ENCODE measurements at places on chromosomes 5 and 9. TPM values are rescaled to one million over a fixed set of nuclear protein-coding genes. Genes with fewer than 3 reads are reported as not detected.

DNA sequence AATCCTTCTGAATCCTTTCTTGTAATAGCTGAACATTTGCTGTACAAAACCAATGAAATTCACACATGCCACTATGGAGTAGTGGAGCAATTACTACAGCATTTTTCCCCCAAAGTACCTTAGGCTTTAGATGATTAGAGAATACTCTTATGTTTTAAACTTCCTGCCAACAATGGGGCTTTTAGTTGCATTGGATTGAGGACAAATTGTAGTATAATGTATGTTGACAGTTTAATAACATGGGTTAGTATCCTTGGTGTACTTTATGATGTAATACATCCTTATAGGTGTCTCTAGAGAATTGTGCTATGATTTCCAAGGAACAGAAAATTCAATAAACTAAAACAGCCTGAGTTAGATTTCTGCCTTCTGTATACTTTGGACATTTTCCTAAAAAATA is 422.7 kb upstream of the GRAMD2B start:
- no peak for DNase-seq

The NUTM2G gene
- total RNA-seq = not detected

- DNase-seq = peak; percentile 65
These were observed 556 bp downstream of the PCDHGC3 start for GRCh38 chr5:141476132-141476911.

DNA sequence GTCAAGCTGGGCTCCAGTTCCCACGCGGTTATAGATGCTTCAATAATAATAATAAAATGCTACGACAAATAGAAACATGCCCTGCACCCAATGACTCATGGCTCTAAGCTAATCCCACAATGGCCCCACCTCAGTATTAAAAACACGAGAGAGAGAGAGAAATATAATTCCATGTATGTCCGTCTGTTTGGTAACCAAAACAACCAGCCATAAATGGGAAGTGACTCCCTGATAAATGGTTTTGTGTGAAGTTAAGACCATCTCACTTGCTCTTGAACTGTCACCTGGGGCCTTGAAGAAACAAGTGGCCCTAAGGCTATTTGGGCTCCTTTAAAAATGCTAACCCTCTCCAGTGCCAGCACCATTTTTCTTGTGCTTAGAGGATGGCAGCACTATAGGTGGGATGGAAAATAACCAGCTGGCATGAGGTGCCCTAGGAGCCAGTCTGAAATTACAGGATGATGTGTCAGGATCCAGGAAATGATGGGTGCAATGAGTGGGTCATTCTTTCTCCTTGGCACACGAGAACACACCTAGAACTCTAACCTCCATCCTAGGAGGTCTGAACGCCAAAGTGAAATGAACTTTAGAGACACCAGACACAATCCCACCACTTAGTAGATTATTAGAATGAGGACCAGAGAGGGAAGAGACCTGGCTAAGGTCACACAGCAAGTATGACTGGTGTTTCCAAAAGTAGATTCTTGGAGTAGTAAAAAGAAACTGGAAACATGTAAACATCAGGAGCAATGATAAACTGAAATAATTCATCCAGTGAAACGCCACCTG is 35.7 kb upstream of the ADRB2 start:
- no peak for DNase-seq

DNA sequence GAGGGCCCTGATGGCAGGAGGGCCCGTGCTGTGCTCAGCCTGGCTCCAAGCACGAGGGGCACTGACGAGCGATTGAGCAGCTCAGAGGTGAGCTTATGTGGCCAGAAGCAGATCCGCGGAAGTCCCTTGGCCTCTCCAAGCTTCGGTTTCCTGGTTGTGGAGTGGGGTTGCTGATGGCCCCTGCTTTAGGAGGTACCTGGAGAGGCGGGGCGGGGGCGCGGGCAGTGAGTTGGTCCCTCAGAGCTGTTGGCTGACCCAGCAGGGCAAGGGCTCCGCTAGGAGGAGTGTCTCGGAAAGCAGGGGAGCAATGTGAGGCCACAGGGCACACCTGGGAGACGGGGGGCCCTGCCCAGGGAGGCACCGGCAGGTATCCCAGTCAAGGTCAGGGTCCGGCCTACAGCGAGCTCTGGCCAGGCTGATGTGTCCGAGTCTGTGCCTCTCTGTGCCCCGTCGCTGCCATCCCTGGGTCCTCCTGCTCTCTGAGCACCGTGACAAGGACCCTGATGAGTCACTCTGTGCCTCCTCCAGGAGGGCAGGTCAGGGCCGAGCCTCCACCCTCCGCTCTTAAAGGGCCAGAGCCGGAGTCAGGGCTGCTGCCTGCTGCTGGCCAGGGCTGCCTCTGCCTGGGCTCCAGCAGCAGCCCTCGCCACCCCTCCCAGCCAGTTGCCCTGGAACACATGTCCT is 14.8 kb downstream of the NCS1 start:
- peak; percentile 77 for DNase-seq

- no peak for DNase-seq
These were observed 28.0 kb downstream of the DNAJC21 start for GRCh38 chr5:34957321-34957720.

The TCF7 gene
- total RNA-seq = 3.6 TPM

DNA sequence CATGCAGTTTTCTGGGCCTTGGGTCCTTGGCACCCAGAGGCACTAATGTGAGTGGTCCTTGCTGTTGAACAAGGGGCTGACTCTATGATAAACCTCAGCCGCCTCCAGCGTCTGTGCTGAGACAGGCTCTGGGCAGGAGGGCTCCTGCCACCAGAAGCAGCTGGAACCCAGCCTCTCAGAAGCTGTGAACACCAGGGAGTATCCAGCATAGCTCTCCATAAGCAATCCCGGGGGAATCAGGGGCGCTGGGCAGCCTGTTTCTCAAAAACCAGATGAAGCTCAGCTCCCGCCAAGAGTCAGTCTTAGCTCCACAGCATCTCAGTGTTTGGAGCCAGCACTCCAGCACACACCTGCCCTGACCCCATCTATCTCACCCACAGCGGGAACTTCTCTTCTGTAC is 170.2 kb downstream of the HSPA4 start:
- no peak for DNase-seq

DNA sequence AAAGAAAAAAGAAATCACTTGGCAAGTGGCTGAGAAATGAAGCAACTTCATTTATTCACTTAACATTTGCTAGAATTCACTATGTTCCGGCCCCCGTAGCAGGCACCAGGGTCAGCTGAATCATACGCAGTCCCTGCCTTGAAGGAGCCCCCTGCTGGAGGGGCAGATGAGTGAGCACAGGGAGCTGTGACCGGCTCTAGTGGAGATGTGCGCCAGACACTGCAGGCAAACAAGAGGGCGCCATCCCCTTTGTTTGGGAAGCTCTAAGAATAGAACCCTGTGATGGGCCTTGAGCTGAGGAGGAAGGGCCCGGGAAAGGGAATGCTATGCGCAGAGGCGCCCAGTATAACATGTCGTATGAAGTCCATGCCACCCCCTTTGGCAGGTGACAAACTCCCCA is 20.2 kb upstream of the RPL26L1 start:
- no peak for DNase-seq

The IL6ST gene
- total RNA-seq = 255 TPM

- DNase-seq = no peak
These were observed 40.9 kb downstream of the CPEB4 start for GRCh38 chr5:173928871-173929574.

The REEP2 gene
- total RNA-seq = 7.0 TPM

The ANKRD18A gene
- total RNA-seq = 16.6 TPM

- DNase-seq = no peak
These were observed 189.0 kb downstream of the PALM2AKAP2 start for GRCh38 chr9:109969011-109969410.
